ENCODE measurements at places on chromosomes 2 and 18. TPM values are rescaled to one million over a fixed set of nuclear protein-coding genes. Genes with fewer than 3 reads are reported as not detected.
A peak's percentile ranks its signal among the peaks of the same experiment; 100 is the strongest.

DNA sequence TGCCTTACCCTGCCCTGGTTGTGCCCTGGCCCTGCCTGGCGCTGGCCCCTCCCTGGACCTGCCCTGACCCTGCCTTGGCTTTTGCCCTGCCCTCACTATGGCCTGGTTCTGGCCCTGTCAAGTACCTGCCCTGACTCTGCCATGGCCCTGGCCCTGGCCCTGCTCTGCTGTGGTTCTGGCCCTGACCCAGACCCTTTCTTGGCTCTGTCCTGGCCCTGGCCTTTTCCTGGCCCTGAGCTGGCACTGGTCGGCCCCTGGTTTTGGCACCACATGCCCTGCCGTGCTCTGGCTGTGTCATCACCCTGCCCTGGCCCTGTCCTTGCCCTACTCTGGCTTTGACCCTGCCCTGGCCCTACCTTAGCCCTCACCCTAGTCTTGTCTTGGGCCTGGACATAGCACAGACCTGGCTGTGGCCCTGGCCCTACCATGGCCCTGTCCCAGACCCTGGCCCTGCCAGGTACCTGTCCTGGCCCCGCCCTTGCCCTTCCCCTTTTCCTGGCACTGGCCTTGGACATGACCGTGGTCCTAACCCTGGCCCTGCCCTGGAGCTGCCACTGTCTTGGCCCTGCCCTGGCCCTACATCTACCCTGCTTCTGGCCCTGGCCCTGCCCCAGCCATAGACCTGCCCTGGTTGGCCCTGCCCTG, 4.8 kb upstream of the ANKRD62 start:
- no peaks in the 10 kb centered on the region for H3K27me3 ChIP-seq
- no peak overlapping the region for H3K27ac ChIP-seq
- no peak overlapping the region for H3K4me3 ChIP-seq

The LBX2 gene
- 4.6 TPM for total RNA-seq

The SLC16A14 gene
- total RNA-seq = 1.9 TPM

The LINC00305 gene
- total RNA-seq = not detected

GRCh38 chr2:61549546-61549945, 11.4 kb upstream of the XPO1 start:
- no peak for DNase-seq
- no peak overlapping the region for H3K27ac ChIP-seq
- H3K36me3 ChIP-seq = no peaks in the 10 kb centered on the region
- no peaks in the 10 kb centered on the region for H3K4me1 ChIP-seq
- no peak overlapping the region for H3K4me3 ChIP-seq

- H3K4me1 ChIP-seq = no peaks in the 10 kb centered on the region
- H3K27me3 ChIP-seq = no peaks in the 10 kb centered on the region
- DNase-seq = no peak
- no peak overlapping the region for H3K4me3 ChIP-seq
These were observed 53.4 kb downstream of the ZNF638 start for GRCh38 chr2:71385012-71385411.

GRCh38 chr18:21826196-21826595, 85.6 kb downstream of the MIB1 start:
- H3K4me1 ChIP-seq = no peaks in the 10 kb centered on the region
- no peaks in the 10 kb centered on the region for H3K36me3 ChIP-seq
- no peak overlapping the region for H3K27ac ChIP-seq
- no peak for DNase-seq
- H3K4me3 ChIP-seq = no peak overlapping the region

- H3K36me3 ChIP-seq = no peaks in the 10 kb centered on the region
- H3K4me1 ChIP-seq = no peaks in the 10 kb centered on the region
- no peak for DNase-seq
- no peaks in the 10 kb centered on the region for H3K27me3 ChIP-seq
These were observed 104.5 kb downstream of the SNTG2 start for GRCh38 chr2:1055014-1055595.

The SULT1C2 gene
- total RNA-seq = 1.2 TPM

- H3K27me3 ChIP-seq = no peaks in the 10 kb centered on the region
- no peak for DNase-seq
- no peak overlapping the region for H3K27ac ChIP-seq
- no peaks in the 10 kb centered on the region for H3K4me1 ChIP-seq
These were observed 845.9 kb upstream of the ID2 start for GRCh38 chr2:7835693-7836680.

The C2orf66 gene
- total RNA-seq = not detected

The CLIP4 gene
- total RNA-seq = 67.2 TPM

The IL36G gene
- not detected for total RNA-seq

GRCh38 chr2:12173271-12173942, 427.0 kb downstream of the LPIN1 start:
- H3K4me1 ChIP-seq = peaks cover 9% of the 10 kb centered on the region
- no peaks in the 10 kb centered on the region for H3K36me3 ChIP-seq
- no peak overlapping the region for H3K4me3 ChIP-seq
- H3K27me3 ChIP-seq = no peaks in the 10 kb centered on the region

The PLCL1 gene
- total RNA-seq = 11.3 TPM

GRCh38 chr2:23567161-23567756, 182.3 kb downstream of the KLHL29 start:
- DNase-seq = no peak
- no peaks in the 10 kb centered on the region for H3K36me3 ChIP-seq
- H3K27me3 ChIP-seq = no peaks in the 10 kb centered on the region
- H3K4me1 ChIP-seq = peaks cover 4% of the 10 kb centered on the region
- H3K4me3 ChIP-seq = no peak overlapping the region

The ILKAP gene
- 38.3 TPM for total RNA-seq

GRCh38 chr2:234690569-234691213, 193.8 kb upstream of the ARL4C start:
- no peak overlapping the region for H3K4me3 ChIP-seq
- H3K27ac ChIP-seq = peak overlapping the region; percentile 79
- DNase-seq = no peak
- no peaks in the 10 kb centered on the region for H3K27me3 ChIP-seq

The TGFA gene
- 4.9 TPM for total RNA-seq

The KATNAL2 gene
- 8.2 TPM for total RNA-seq

GRCh38 chr2:140862181-140862580, 1268.6 kb downstream of the LRP1B start:
- no peaks in the 10 kb centered on the region for H3K4me1 ChIP-seq
- H3K27me3 ChIP-seq = no peaks in the 10 kb centered on the region
- no peak overlapping the region for H3K4me3 ChIP-seq
- DNase-seq = no peak
- no peak overlapping the region for H3K27ac ChIP-seq

DNA sequence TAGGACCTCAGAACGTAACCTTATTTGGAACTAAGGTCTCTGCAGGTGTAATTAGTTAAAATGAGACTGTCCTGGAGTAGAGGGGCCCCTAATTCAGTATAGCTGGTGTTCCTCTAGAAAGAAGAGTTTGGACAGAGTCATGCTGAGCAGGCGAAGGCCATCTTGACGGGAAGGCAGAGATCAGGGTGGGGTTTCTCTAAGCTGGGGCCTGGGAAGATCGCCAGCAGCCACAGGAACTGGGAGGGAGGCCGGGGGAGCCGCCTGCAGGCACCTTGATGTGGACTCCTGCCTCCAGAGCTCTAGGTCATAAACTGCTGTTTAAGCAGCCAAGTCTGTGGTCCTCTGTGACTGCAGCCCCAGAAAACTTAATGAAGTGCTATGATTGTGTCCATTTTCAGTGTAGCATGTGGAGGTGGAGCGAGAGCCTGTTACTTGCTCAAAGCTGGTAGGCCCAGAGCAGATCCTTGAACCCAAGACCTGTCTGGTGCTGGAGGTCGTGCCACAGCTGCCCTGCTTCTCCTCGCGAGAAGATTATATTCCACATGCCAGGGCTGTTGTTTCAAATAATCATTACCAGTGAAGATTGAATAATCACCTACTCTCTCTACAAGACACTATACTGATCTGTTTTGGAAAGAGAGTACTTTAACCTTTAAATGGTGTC, 105.7 kb downstream of the TPO start:
- H3K27me3 ChIP-seq = no peaks in the 10 kb centered on the region
- no peaks in the 10 kb centered on the region for H3K36me3 ChIP-seq
- H3K4me3 ChIP-seq = no peak overlapping the region
- H3K4me1 ChIP-seq = no peaks in the 10 kb centered on the region
- DNase-seq = no peak

- H3K27me3 ChIP-seq = no peaks in the 10 kb centered on the region
- no peak for DNase-seq
- H3K36me3 ChIP-seq = no peaks in the 10 kb centered on the region
- no peaks in the 10 kb centered on the region for H3K4me1 ChIP-seq
- no peak overlapping the region for H3K27ac ChIP-seq
- no peak overlapping the region for H3K4me3 ChIP-seq
These were observed 134.8 kb downstream of the RAPGEF4 start for GRCh38 chr2:172870396-172870795.

The IMPA2 gene
- 25.2 TPM for total RNA-seq

GRCh38 chr2:190583507-190584337, 49.2 kb upstream of the NEMP2 start:
- no peak for DNase-seq
- H3K36me3 ChIP-seq = no peaks in the 10 kb centered on the region
- H3K4me3 ChIP-seq = no peak overlapping the region

The GNLY gene
- total RNA-seq = 2.6 TPM

The ATP8B1 gene
- 5.1 TPM for total RNA-seq

GRCh38 chr2:67346718-67347407, 50.3 kb upstream of the ETAA1 start:
- no peaks in the 10 kb centered on the region for H3K36me3 ChIP-seq
- no peaks in the 10 kb centered on the region for H3K27me3 ChIP-seq
- no peak for DNase-seq

GRCh38 chr18:80006724-80007123, 18.4 kb upstream of the TXNL4A start:
- DNase-seq = no peak
- no peaks in the 10 kb centered on the region for H3K4me1 ChIP-seq
- no peaks in the 10 kb centered on the region for H3K27me3 ChIP-seq
- no peak overlapping the region for H3K27ac ChIP-seq
- no peaks in the 10 kb centered on the region for H3K36me3 ChIP-seq

- no peak overlapping the region for H3K4me3 ChIP-seq
- H3K27me3 ChIP-seq = no peaks in the 10 kb centered on the region
These were observed 41.4 kb downstream of the EMX1 start for GRCh38 chr2:72958542-72959385.

The SLC66A3 gene
- 111 TPM for total RNA-seq

GRCh38 chr2:204691911-204692510, 146.7 kb downstream of the PARD3B start:
- no peak overlapping the region for H3K27ac ChIP-seq
- no peak overlapping the region for H3K4me3 ChIP-seq
- H3K36me3 ChIP-seq = no peaks in the 10 kb centered on the region
- H3K27me3 ChIP-seq = no peaks in the 10 kb centered on the region

DNA sequence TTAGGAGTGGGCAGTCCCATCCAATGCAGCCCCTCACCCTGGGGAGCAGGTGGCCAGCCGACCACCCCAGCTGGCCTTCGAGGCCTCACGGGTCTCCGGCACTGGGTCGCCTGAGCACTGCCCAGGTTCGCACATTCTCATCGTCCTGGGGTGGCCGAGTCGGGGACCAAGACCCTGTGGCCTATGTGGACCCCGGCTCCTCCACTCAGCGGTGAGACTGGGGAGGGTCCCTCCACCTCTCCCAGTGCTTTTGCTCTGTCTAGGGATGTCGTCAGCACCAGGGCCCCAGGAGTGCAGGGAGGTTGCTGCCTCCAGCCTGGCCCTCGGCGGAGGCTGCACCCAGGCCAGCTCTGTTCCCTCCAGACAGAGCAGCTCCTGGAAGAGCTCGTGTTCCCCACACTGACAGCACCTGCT, 89.6 kb downstream of the TPO start:
- DNase-seq = no peak
- no peaks in the 10 kb centered on the region for H3K4me1 ChIP-seq
- H3K27ac ChIP-seq = no peak overlapping the region
- no peaks in the 10 kb centered on the region for H3K36me3 ChIP-seq
- H3K4me3 ChIP-seq = no peak overlapping the region

The POTEC gene
- not detected for total RNA-seq

The LYG1 gene
- total RNA-seq = 4.3 TPM

DNA sequence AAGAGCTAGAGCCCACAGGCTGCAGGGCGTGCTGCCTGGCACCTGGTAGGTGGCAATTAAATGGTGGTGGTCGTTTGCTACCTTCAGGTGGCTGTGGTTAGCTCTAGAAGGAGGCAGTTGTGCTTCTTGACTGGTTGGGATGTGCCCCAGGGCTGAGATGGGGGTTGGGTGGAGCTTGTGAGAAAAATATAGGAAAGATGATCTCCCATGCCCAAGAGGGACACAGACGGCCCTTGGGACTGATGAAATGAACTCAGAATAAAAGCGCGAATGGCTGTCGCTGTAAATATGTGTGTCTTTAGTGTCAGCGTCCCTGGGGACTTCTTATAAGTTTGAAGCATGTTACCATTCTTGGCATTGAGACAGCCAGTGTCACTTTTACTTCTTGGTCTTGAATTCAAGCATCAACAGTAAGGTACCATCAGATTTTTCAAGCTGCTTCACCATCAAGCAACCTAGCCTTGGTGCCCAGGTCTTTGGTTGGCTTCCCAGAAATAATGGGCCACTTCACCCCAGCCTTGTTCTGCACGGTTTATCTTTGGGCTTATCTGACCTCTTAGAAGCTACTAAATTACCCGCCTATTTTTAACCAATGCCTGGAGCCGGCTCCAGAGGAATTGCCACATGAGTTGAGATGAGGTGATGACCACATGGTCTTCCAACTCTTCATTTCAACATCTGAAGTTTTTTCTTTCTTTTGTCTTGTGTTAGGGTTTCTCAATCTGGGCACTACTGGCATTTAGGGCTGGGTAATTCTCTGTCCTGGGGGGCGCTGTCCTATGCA, 11.9 kb downstream of the LRRFIP1 start:
- no peaks in the 10 kb centered on the region for H3K27me3 ChIP-seq
- H3K4me1 ChIP-seq = no peaks in the 10 kb centered on the region
- no peak for DNase-seq
- no peaks in the 10 kb centered on the region for H3K36me3 ChIP-seq

The BOLL gene
- 0.29 TPM for total RNA-seq

DNA sequence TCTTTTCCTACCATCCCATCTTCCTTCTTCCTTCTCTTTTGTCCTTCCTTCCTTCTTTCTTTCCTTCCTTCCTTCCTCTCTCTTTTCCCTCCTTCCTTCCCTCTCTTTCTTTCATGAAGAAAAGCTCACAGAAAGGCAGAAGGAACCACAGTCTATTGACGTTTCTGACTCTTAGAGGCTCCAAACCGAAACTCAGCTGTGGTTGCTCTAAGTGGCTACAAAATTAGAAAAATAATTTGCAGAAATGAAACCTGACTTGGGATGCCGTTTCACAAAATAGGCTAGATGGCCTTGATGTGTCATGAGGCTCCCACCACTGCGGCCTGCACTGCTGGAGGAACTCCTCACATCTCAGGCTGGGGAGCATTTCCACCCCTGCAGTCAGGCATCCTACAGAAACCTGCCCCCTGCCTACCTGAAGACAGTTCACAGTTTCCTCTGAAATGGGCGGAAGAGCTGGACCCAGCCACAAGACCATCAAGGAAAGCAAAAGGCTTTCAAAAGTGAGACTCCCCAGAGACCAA, 165.6 kb downstream of the SMAD7 start:
- no peak for DNase-seq
- H3K36me3 ChIP-seq = no peaks in the 10 kb centered on the region
- H3K27ac ChIP-seq = no peak overlapping the region
- H3K4me1 ChIP-seq = peaks cover 5% of the 10 kb centered on the region
- H3K4me3 ChIP-seq = no peak overlapping the region
- no peaks in the 10 kb centered on the region for H3K27me3 ChIP-seq

Measured in breast epithelium (tissue), 4 donors.